Neural crest cell (in vitro differentiated cells): ENCODE measurements at places on chromosomes 4 and X. TPM values are rescaled to one million over a fixed set of nuclear protein-coding genes. Genes with fewer than 3 reads are reported as not detected.

Gene GK
- total RNA-seq: 16.9 and 17.3 TPM in 2 replicates

- DNase-seq: no peak
Measured at GRCh38 chr4:158163941-158164767, 8.7 kb downstream of the GASK1B start.

DNA sequence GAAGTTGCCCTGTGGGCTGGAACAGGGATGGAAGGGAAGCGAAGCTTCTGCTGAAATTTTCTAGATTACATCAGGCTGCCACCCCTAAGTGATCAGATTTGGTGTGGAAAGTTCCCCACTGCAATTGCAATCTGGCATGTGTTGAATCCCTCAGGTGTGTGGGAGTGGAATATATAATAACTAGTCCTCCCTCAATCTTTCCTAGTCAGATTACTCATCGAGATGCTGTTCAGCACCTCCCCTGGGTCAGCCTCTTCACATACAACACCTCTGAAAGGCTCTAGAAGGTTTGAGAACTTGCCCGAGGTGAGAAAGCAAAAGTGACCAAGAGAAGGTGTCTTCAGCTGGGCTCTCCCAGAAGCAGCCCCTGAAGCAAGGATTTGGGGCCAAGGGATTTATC is 336.8 kb downstream of the BCOR start:
- DNase-seq: no peak

DNA sequence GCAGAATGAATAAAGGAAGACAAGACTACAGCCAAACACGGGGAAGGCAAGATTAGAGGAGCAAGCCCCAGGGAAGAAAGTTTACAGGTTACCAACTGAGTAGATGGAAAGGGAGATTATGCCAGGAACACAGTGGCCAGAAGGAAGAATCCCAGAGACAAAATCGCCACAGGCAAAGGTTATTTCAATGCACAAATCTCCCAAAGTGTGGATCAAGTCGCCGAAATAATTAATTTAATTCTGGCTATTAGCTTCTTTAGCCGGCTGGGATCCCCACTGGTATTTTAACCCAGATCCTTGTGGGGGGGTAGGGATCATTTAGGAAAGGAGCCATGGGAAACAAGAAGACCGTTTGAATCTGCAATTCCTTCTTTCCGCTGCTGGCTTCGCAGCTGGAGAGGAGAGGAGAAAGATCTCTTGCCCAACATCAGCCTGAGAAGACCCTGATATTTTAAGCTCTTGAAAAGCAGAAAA is 171.0 kb downstream of the DHX15 start:
- DNase-seq: no peak

Gene CTAG1A
- total RNA-seq: not detected in 2 replicates

DNA sequence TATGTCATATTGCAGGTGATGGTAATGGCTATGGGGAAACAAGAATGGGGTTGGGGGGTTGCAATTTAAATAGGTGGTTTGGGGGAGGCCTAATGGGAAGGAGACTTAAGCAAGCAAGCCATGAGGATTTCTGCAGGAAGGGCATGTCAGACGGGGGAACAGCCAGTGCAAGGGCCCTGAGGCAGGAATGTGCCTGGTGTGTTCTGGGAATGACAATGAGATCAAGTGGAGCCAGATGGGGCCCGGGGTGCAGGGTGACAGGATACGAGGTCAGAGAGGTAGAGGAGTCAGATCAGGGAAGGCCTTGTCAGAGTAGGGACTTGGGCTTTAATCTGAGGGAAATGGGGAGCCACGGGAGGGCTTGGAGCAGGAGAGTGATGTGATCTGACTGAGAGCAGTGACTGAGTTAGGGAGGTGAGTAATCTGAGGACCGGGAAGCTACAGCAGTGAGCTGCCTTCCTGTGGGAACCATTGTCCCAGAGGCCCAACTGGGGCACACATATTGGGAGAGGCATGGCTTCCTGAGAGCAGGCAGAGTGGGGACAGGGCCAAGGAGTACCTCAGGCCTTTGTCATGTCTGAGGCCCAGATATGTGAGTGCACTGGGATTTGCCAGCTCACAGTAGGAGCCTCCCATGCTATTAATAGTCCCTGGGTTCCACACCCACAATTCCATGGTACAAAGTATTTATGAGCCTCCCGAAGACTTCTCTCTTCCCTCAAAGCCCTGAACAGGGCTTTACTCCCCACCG is 139.8 kb downstream of the BCOR start:
- no peak for DNase-seq

DNA sequence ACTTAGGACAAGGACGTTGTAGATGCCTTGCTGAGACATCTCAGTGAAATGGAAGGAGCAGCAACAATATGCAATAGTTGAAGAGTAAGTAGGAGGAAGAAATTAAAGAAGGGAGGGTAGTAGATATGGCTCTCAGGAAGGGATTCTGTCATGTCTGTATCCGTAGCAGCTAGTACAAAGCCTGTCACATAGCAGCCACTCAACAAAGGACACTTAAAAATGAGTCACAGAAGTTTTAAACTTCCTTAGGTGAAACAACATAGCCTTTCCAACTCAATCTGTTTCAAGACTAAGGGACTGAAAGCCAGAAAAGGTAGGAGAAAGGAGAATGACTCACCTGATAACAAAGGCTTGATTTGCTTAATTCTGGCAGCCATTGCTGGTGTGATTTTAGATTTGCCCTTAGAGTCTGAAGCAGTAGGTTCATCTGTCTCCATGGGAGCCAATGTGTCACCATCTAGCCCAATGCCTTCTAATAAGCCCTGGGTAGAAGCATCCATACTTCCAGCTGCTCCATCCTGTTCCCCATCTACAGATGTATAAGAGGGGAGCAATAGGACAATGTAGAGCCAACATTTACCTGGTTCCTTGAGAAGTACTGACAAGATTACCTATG is 86.6 kb downstream of the HUWE1 start:
- DNase-seq: no peak

Gene NCBP2L
- not detected in 2 replicates for total RNA-seq
